Sciatic nerve (tissue), 2 donors: ENCODE measurements at places on chromosomes 2 and 18. TPM values are rescaled to one million over a fixed set of nuclear protein-coding genes. Genes with fewer than 3 reads are reported as not detected.

Gene IL18R1
- total RNA-seq = 4.9 TPM

Gene ZNF396
- total RNA-seq = 4.1 TPM

Gene MC4R
- not detected for total RNA-seq

GRCh38 chr2:236623816-236624215 is 54.2 kb downstream of the ACKR3 start:
- DNase-seq = no peak

GRCh38 chr2:241516520-241516965 is 8.2 kb upstream of the STK25 start:
- no peak for DNase-seq

DNA sequence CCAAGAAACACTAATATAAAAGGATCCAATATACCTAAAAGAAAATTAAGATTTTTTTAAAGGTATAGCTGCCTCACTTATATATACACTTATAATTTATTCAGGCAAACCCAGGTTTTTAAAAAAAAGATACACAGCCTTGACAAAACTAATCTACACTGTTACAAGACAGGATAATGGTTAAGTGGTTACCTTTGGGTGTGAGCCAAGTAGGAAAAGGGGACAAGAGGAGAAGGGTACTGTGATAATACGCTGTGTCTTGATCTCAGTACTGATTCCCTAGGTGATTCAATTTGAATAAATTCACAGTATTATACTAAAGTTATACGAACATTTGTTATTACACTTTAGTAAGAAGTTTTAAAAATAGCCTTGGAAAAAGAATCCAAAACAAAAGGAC is 30.6 kb downstream of the KLHL41 start:
- DNase-seq = no peak

DNA sequence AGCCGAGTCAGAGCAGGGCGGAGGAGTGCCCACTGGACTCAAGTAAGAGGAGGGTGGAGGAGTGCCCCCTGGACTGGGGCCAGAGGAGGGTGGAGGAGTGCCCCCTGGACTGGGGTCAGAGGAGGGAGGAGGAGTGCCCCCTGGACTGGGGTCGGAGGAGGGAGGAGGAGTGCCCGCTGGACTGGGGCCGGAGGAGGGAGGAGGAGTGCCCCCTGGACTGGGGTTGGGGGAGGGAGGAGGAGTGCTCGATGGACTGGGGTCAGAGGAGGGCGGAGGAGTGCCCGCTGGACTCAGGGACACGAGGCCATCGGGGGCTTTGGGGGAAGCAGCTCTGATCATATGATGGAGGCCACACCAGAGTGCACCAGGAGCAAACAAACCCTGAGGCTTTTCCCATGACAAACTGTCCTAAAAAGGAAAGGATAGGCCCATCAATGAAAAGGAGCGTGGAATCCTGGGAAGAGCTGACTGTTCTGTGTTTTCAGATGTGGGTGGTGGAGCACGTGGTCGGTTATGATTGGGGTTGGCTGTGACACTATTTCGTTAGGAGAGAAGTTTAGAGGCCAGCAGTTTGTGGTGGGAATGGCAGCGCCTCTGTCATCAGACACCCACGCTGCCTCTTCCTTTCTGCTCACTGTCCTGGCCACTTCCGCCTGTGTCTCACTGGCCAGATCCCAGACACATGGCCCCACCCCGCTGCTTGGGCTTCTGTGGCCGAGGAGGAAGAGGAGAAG is 24.5 kb upstream of the HPCAL1 start:
- peak; percentile 84 for DNase-seq

DNA sequence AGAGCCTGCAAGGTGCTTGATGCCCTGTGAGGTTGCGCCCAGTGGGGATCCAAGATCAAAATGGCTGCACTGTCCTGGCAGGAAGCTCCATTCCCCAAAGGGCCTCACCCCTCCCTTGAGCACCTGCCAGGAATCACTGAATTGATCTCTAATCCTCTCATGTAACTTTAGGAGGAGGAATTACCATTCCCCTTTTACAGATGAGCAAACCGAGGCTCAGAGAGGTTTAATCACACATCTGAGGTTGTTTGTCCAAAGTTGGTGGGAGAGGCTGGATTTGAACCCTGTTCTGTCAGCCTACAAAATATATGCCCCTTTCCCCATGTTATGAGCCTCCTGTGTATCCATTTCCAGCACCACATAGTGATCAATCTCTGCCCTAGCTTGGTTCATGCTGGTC is 10.5 kb downstream of the ASIC4 start:
- no peak for DNase-seq

Gene RFTN2
- total RNA-seq = 47.7 TPM

DNA sequence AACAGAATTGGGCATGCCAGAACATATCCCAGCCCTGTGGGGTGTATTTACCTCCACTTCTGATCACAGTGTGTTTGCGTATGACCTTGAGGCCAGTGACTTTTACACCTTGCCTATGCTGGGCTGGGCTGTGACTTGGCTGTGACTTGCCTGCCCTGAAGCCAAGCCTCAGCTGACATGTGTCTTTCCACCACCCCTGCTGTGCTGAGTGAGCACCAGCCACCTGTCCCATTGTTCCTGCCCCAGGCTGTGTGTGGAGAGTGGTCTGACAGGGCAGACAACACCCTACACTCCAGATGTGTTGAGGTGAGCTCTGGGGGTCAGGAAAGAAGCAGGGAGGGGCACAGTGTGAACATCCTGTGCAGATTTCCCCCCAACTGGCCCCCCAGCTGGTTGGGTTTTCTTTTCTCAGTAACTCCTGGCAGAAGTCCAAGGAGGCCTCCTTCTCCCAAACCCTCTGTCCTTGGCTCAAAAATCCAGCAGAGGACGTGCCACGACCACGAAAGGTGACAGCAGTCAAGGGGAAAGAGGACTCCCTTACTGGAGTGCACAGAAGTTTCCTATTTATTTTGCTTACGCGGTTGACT is 5.1 kb upstream of the STEAP3 start:
- DNase-seq = no peak

DNA sequence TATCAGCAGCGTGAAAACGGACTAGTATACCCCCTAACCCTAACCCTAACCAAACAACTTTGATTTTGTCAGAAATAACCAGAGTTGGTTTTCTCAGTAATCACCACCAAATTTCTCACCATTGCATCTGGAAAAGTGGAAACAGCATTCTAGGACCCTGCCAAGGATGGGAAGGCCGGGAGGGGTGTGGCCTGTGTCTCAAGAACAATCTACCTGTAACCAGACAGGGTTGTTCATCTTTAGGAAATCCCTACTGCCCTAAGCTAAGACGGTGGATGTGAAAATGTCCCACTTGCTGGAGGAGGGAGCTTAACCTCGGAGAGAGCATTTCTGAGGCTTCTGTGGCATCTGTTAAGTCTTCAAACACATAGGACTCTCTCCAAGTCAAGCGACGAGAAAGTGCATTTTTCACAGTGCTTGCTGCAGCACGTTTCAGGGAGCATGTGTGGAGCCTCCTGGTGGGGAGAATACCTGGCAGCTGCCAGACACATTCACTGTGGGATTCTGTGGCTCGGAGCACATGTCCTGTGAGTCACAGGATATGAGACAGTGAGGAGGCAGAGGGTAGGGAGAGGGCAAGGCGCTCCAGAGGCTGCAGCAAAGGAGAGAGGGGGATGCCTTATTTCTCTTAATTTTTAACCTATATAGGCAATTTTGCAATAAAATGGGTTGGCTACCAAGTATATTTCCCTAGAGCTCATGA is 207.5 kb downstream of the SPP2 start:
- peak; percentile 63 for DNase-seq
